ENCODE measurements at places on chromosomes 3 and 15.

DNA sequence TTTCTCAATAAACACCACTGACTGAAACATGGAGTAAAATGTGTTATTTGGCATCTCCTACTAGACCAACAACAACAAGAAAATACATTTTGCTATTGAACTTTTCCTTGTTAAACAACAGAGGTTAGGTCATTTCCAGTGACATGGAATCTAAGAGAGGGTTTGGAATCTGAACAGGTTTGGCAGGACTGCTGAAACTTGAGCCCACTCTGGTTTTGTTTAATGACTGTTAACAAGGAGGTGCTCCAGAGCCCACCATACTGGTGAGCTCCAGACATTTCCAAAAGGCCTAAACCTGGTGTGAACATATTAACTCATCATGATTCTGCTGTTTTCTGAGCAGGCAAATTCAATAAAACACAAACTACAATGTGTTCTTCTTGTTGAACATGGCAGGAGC lies 330.7 kb upstream of the TRIM42 start:
- no peak for DNase-seq

GRCh38 chr3:45079715-45080114 lies 53.6 kb downstream of the CLEC3B start:
- DNase-seq: no peak

DNA sequence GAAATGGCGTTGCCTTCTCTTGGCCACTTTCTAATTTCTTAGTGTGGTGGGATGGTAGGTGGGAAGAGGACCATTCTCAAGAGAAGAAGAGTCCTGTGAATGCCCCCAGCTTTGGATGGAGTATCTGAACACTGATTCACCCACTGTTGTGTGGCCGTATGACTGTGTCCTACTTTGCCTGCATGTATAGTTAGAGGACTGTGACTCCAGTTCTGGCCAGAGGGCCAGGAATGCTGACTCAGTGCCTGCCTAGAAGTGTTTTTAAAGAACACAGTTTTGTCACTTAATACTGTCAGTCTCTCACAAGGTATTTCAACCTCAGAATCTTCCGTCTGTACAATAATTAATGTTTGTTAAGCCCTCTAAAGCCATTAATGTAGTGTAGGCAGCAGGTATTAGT lies 2.1 kb downstream of the SEC61A1 start:
- DNase-seq: no peak

- DNase-seq: no peak
Observed at GRCh38 chr3:147797095-147797494, 387.9 kb downstream of the ZIC1 start.

DNA sequence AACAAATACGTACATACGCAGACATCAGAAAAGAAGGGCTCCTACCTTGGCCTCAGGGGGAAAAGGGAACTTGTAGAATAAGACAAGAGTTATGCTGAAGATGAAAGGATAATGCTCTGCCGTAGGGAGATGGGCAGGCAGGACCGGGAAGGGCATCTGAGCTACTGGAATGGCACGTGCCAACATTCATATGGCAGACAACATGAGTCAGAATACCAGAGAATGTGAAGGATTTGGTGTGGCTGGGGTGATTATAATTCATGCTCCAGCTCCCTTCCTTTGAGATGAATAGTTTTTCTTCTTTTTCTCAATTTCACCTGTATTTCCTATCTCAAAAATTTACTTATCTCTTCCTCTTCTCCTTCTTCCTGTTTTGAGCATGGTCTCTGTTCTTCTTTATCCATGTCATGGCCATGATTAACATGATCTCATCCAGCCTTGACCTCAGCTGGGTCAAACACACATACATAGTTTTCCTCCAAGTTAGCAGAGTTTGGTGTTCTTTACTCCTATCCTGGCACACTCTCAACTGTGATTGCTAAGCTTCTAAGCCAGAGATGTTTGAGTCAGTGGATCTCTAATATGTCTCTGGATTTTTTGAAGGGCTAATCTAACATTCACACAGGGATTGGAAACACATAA lies 507.0 kb downstream of the FOXP1 start:
- DNase-seq: no peak

- DNase-seq: no peak
Observed at GRCh38 chr3:78887547-78888011, 880.2 kb downstream of the ROBO1 start.

DNA sequence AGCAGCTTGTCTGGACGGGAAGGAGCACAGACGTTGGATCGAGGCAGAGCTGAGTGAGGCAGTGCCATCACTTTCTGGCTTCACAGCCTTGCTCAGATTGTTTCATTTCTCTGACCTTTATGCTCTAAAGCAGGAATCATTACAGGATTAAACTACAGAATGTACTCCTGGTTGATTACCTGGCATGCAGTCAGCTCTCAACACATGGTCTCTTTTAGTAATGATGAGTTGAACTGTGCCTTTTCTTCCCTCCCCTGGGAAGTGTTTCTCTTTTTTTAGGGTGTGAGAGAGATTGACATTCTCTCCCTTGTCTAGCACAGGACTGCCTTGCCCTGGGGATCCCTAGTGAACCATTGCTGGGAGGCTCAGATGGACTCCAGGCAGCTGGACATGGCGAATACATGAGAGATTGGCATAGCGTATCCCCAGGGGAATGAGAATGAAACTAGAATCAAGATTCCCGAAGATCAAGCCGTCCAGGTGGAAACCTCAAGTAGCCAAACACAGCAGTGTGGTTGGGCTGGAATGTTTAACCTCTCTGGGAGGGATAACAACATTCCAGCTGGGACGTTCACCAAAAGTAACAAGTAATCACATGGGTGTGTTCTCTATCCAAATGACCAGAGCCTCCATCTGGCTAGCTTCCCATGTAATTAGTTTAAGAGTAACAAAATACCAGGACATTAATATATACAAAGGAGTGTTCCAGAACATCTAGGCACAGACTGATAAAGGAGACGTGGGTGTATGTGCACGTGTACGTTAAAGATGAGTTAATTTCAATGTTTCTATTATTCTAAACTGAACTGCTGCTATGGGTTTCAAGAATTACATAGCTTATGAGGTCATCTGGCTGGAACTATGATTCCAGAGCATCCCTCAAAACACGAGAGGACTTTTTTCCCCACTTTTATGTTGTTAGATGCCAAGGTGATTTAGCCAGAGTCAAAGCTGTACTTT lies 118.6 kb upstream of the NR2E3 start:
- DNase-seq: no peak

DNA sequence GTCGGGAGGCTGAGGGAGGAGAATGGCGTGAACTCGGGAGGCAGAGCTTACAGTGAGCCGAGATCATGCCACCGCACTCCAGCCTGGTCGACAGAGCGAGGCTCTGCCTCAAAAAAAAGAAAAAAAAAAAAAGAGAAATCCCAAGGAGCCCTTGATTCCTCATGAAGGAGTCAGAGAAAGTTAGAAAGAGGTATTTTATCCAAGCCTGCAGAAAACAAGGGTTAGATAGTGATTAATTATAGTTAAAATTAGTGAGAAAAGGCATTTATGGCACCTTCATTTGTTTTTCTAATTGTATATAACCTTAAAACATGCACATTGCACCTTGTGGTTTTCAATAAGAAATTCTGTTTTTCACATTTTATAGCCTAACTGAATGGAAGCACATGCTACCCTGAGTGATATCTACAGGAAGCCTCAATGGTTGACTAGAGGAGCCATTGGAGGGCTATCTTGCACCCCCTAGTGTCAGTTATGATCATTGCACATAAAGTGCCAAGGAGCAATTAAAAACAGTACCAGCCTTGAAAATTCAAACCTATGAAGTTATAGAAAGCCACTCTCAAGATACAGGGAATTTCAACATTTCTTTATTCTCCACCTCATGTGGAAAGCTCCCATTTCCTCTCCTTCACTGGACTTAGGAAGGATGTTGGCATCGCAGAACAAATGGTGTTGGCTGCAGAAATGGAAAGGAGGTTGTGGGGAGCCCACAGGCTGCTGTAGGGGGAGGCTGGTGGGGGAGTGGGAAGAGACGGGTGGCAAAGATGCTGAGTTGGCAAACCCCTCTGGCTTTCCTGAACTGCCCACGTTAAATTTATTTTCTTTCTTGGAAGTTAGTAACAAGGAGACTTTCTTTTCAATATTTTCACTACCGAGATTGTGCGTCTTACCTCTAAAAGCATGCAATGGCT lies 48.5 kb downstream of the ITGA11 start:
- no peak for DNase-seq

GRCh38 chr15:88844749-88845386 lies 41.6 kb downstream of the ACAN start:
- no peak for DNase-seq

GRCh38 chr3:100170486-100170885 lies 56.2 kb upstream of the FILIP1L start:
- DNase-seq: no peak

DNA sequence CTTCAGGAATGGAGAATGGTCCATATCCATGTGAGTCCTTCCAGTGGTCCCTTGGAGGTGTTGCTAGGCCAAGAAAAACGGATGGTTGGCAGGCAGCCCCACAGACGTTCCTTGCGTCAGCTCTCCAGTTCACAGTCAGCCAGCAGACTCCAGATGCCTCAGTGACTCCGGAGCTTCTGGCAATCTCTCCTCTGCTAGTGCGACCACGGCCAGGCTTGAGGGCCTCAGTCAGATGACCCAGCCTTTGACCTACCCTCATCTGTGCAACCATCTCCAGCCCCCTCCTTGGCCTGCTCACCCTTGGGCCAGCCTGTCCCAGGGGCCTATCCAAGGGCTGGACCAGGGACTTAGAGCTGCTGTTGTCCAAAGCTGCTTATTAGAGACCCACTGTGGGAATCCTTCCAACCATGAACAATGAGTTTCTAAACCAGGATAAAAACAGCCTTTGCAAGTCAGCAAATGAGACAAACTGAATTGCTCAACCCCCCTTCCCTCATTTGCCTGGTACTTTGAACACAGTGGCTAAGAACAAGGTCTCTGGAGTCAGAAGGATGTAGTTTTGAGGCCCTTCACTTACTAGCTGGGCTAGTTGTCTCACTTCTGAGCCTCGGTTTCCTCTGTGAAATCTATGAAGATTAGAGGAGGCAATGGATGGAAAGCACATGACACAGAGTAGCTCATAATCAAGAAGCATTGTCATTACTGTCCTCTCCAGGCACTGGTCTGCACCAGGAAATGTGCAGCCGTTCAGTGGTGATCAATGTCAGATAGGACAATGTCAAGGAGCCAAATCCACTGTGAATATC lies 44.8 kb downstream of the ANP32A start:
- no peak for DNase-seq

- DNase-seq: no peak
Observed at GRCh38 chr3:66439666-66440344, 61.0 kb downstream of the LRIG1 start.

GRCh38 chr15:98592136-98592535 lies 56.2 kb upstream of the IGF1R start:
- no peak for DNase-seq

DNA sequence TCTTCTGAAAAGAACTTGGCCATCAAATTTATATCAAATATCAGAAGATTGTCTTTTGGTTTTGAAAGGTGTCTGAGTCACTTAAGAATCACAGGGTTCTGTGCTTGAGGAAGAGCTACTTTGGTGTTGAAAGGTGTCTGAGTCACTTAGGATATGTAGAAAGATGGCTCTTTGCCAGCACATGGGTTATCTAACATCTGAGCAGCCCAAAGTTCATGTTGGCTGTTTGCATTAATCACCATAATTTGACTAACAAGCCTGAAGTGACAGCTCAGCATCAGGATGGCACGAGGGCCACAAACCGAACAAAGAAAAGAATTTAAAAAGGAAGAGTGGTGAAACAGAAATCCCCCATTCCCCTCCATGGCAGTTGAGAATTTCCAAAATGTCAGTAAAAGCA lies 190.5 kb upstream of the CMC1 start:
- DNase-seq: no peak

DNA sequence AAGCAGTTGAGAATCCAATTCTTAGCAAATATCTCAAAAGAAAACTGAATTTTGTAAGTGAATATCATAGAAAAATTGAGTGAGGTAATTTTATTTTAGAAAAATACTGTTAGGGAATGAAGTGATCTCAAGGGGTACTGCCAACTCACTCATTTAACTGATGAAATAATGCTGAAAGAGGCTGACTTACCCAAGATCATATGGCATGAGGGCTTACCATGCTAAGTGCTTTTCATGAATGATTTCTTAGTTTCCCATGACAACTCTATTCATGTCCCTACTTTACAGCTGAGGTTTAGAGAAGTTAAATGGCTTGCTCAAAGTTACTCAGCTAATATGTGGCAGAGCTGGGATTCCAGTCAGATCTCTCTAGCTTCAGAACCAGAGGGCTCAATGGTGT lies 30.6 kb downstream of the CCDC14 start:
- DNase-seq: no peak

DNA sequence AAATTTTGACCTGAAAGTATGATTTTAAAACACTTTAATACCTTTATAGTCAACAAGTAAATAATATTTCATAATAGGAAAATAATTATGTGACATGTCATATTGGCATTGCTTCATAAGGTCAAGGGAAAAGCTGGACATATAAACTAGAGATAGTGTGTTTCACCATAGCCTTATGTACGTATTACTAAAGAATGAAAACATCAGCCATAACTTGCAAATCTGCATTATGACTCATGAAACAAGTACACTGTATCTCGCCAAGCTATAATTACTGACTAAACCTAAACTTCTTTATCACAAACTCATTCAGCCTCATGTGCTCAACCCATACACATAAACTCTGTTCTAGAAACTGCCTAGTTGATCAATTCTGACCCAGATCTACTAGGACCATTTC lies 950.1 kb downstream of the FHIT start:
- no peak for DNase-seq

DNA sequence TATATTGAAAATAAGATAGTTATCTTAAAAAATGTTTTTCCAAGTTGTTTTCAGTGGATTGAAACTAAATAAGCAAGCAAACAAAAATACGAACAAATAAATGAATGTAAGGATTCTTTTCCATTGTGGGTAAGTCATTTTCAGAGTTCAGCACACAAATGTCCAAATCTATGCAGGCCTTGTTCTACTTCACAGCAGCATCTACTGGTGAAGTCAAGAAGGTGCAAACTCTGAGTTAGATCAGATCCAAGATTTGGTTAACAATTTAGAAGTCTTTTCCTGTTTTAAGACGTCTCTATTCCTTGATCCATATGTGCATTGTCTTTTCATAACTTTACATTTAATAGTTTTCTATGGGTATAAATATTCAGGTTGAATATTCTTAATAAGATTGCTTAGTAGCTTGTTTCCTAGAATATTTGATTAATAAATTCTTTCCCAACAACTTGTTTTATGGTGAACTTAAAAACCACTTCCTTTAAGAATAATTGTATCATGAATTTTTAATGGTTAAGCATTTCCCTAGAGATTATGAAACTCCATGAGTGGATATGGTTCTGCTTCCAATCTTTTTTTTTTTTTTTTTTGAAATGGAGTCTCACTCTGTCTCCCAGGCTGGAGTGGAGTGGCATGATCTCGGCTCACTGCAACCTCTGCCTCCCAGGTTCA lies 10.5 kb downstream of the PTX3 start:
- DNase-seq: no peak

GRCh38 chr3:65596571-65597225 lies 442.0 kb downstream of the MAGI1 start:
- no peak for DNase-seq

GRCh38 chr15:25504307-25504706 lies 65.5 kb upstream of the UBE3A start:
- no peak for DNase-seq

- no peak for DNase-seq
Observed at GRCh38 chr3:109387621-109388020, 50.3 kb upstream of the DPPA4 start.
